ENCODE measurements at places on chromosomes 5 and 9.

DNA sequence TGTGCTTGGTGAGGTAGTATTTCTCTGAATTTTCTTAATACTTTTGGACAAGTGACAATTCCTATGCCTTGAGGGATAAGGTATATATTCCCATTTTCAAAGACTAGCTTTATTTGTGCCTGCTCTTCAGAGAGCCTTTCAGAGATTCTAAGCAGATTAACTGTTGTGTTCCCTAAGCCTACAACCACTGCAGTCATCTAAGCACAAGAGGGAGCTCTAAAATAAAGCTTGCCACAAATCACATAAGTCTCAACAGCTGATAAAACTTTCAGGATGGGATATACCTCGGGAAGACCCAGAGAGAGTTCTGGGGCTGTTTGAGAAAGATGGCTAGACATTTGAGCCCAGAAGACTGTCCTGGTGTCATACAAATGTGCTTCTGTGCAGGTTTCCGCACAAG lies 157.3 kb downstream of the CYLC2 start:
- no peak for DNase-seq

GRCh38 chr9:26033336-26033735 lies 355.1 kb upstream of the TUSC1 start:
- no peak for DNase-seq

DNA sequence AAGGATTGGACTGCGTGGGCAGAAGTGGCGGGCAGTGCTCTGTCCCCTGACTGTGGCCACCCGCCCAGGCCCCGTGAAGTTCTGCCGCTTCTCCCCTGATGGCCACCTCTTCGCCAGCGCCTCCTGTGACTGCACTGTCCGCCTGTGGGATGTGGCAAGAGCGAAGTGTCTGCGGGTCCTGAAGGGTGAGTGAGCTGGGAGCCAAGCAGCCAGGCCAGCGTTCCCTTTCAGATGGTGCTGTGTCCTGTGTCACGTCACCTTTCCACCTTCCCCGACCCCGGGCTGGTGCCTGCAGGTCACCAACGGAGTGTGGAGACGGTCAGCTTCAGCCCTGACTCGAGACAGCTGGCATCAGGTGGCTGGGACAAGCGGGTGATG lies 2.3 kb downstream of the WDR38 start:
- no peak for DNase-seq

DNA sequence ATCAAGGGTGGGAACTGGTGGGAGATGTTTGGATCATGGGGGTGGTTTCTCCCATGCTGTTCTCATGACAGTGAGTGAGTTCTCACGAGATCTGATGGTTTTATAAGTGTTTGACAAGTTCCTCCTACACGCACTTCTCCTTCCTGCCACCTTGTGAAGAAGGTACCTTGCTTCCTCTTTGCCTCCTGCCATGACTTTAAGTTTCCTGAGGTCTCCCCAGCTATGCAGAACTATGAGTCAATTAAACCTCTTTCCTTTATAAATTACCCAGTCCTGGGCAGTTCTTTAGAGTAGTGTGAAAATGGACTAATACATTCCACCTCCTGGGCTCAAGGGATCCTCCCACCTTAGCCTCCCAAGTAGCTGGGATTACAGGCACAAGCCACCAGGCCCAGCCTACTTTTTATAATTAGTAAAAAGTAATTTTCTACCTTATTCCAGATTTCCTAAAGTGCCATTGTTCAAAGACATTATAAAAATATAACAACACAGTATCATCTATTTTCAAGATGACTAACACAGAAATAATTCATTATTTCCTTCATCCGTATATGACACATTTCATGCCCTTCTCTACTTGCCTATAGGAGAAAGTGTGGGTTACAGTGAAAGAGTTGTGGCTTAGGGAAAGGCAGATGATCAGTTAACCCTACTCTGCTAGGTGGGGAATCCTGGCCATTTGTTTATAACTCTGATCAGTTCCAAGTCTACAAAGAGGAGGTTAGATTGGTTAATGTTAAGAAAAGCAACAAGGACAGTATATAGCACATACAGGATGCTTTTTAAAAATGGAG lies 99.9 kb downstream of the TTC39B start:
- DNase-seq = no peak
